ENCODE measurements at places on chromosomes 5 and 9.

- no peak for DNase-seq
These were observed 74.3 kb upstream of the MARCHF11 start for GRCh38 chr5:16253856-16254255.

DNA sequence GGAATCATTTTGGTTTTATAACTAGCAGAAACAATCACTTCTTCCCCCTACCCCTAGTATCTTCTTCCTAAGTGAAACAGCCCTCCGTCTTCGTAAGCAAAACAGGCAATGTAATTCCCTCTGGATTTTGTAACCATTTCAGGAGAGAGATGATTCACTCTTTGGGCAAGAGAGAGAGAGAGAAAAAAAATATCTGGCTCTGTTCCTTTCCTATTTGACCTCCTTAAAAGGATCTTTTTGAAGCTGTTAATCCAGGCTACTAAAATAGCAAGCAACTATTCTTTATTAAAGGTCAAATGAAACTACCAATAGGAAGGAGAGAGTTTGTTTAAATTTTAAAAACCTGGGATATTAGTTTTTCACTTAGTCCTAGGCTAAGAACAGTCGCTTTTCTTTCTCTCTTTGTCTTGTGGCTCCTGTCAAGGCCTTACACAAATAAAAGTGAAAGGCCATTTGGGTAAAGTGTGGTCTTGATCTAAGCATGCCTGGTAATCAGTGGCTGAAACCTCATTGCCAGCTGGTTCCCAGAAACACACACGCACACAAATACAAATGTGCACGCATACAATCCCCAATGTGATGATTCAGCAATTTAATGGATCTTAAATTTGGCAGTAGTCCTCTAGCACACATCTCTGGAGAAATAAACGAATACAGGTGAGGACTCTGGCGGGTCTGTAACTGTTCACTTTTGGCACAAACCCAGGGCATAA, 70.2 kb downstream of the PRUNE2 start:
- DNase-seq, result peak; percentile 73

- no peak for DNase-seq
These were observed 502.5 kb downstream of the PDE4D start for GRCh38 chr5:59390989-59391388.

- no peak for DNase-seq
These were observed 78.2 kb upstream of the MAP3K1 start for GRCh38 chr5:56737002-56737621.

- no peak for DNase-seq
These were observed 21.3 kb upstream of the AOPEP start for GRCh38 chr9:94705162-94705702.

GRCh38 chr9:123238365-123238764, 30.0 kb downstream of the STRBP start:
- no peak for DNase-seq

GRCh38 chr9:93304574-93305496, 120.9 kb downstream of the WNK2 start:
- DNase-seq, result peak; percentile 83

DNA sequence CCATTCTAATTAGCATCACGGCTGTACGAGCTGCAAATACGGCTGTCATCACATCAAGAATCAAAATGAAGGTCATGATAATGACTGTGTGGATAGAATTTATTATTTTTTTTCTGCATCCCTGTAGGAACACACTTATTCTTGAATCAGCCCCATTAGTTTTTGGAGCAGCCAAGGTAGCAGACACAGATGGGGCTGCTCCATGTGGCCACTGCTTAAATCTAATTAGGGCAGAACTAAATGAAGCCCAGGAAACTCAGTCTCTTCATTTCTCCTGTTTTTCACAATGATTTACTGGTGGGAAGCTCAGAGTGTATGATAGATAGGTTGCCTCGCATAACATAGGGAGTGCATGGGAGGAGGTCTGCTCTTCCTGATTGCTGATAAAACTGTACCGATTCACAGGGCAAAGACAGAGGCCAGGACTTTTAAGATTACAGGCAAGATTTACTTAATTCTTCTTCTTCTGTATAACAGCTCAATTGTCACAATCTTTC, 275.5 kb downstream of the GLIS3 start:
- DNase-seq, result no peak

Data from GM03348 (cell line).